CD4-positive, alpha-beta T cell (primary cell): ENCODE measurements at places on chromosomes 7 and 10. TPM values are rescaled to one million over a fixed set of nuclear protein-coding genes. Genes with fewer than 3 reads are reported as not detected.

- no peak overlapping the region for H3K4me3 ChIP-seq
- no peaks in the 10 kb centered on the region for H3K36me3 ChIP-seq
- no peak for DNase-seq
- H3K27me3 ChIP-seq: no peaks in the 10 kb centered on the region
- no peaks in the 10 kb centered on the region for H3K4me1 ChIP-seq
These were observed 217.1 kb upstream of the HGF start for GRCh38 chr7:81986723-81987470.

- no peaks in the 10 kb centered on the region for H3K36me3 ChIP-seq
- H3K4me3 ChIP-seq: peak overlapping the region; percentile 15
- no peaks in the 10 kb centered on the region for H3K27me3 ChIP-seq
- DNase-seq: no peak
- H3K4me1 ChIP-seq: peaks cover 47% of the 10 kb centered on the region
These were observed 19.1 kb upstream of the PCGF5 start for GRCh38 chr10:91201213-91201996.

GRCh38 chr10:61937631-61938351, 36.3 kb downstream of the ARID5B start:
- DNase-seq: no peak
- H3K4me1 ChIP-seq: peaks cover 40% of the 10 kb centered on the region
- no peaks in the 10 kb centered on the region for H3K27me3 ChIP-seq
- H3K36me3 ChIP-seq: peaks cover 13% of the 10 kb centered on the region
- H3K4me3 ChIP-seq: no peak overlapping the region

DNA sequence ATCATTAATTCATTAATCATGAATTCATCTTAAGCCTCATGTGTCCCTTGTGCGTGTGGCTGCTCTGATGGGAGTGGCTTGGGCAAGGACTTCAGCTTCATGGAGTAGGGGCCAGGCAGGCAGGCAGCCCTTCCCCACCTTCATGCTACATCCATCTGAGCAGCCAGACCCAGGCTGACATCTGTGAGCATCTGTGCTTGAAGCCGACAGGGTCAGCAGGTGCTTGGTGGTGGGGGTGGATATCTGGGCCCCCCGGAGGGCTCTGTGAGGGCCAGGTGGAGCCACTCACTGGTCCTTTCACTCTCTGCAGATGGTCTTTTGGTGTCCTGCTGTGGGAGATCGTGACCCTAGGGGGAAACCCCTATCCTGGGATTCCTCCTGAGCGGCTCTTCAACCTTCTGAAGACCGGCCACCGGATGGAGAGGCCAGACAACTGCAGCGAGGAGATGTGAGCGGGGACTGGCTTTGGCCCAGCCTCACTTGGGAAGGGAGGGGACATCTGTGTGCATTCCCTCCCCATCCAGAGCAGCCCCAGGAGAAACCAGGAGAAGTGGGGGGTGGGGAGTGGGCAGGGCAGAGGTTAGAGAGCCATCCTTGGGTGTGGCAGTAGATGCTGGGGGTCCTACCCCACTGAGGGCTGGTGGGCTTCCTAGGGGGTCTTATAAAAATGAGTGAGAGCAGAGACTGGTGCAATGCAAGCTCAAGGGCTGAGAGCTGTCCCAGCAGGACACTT, 14.7 kb upstream of the CSGALNACT2 start:
- H3K27me3 ChIP-seq: no peaks in the 10 kb centered on the region
- no peaks in the 10 kb centered on the region for H3K36me3 ChIP-seq
- H3K4me1 ChIP-seq: peaks cover 51% of the 10 kb centered on the region
- no peak overlapping the region for H3K27ac ChIP-seq

DNA sequence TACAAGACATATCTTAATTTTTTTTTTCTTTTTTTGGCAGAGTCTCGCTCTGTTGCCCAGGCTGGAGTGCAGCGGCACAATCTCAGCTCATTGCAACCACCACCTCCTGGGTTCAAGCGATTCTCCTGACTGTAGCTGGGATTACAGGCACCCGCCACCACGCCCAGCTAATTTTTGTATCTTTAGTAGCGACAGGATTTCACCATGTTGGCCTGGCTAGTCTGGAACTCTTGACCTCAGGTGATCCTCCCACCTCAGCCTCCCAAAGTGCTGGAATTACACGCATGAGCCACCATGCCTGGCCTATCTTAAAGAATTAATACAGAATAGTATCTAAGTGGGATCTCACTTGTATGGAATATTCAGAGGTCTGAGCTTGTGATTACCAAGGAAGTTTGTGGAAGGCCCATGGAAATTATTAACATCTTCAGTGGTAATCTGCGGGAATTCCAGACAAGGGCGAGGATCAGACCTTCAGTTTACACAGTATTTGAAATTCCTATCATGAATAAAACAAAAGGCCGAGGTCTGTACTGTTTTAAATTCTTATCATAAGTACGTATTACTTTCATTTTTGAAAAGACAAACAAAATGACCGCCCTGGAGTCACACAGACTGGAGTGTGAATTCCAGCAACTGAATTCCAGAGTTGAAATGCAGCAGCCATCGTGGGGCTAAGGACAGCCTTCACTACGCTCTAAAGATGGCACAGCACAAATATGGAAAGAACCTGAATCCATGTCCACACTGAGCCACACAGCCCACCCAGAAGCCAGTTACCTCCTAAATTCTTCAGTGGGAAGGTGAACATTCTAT, 16.7 kb downstream of the GPRIN2 start:
- H3K27ac ChIP-seq: no peak overlapping the region
- peaks cover 36% of the 10 kb centered on the region for H3K27me3 ChIP-seq

- H3K27me3 ChIP-seq: no peaks in the 10 kb centered on the region
- no peak for DNase-seq
- no peak overlapping the region for H3K27ac ChIP-seq
- no peak overlapping the region for H3K4me3 ChIP-seq
- H3K4me1 ChIP-seq: no peaks in the 10 kb centered on the region
These were observed 125.3 kb upstream of the CCDC6 start for GRCh38 chr10:60031664-60032063.

- no peak overlapping the region for H3K27ac ChIP-seq
- H3K36me3 ChIP-seq: no peaks in the 10 kb centered on the region
- H3K4me1 ChIP-seq: no peaks in the 10 kb centered on the region
- no peak overlapping the region for H3K4me3 ChIP-seq
- no peaks in the 10 kb centered on the region for H3K27me3 ChIP-seq
These were observed 49.0 kb upstream of the PCLO start for GRCh38 chr7:83211685-83212084.

DNA sequence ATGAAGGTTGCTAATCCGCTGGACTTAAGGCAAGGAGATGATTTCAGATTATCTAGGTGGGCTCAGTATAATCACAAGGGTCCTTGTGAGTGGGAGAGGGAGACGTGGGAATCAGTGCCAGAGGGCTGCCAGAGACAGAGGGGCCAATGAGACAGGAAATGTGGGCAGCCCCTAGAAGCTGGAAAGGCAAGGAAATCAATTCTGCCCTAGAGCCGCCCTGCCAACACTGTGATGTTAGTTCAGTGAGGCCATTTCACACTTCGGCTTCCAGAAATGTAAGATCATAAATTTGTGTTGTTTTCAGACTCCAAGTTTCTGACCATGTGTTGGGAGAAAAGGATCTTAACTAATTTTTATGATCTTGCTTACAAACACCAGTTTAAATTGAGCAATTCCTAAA, 3.6 kb upstream of the GPNMB start:
- H3K4me1 ChIP-seq: peaks cover 5% of the 10 kb centered on the region
- no peak overlapping the region for H3K27ac ChIP-seq
- H3K4me3 ChIP-seq: no peak overlapping the region
- H3K27me3 ChIP-seq: peaks cover 23% of the 10 kb centered on the region

- no peaks in the 10 kb centered on the region for H3K36me3 ChIP-seq
- no peak for DNase-seq
- H3K27ac ChIP-seq: no peak overlapping the region
- no peaks in the 10 kb centered on the region for H3K4me1 ChIP-seq
- no peak overlapping the region for H3K4me3 ChIP-seq
These were observed 92.4 kb downstream of the HYCC1 start for GRCh38 chr7:22921386-22922086.

GRCh38 chr7:31679574-31680305, 7.3 kb upstream of the PPP1R17 start:
- H3K27ac ChIP-seq: no peak overlapping the region
- no peak for DNase-seq
- no peaks in the 10 kb centered on the region for H3K36me3 ChIP-seq
- H3K4me3 ChIP-seq: no peak overlapping the region
- H3K4me1 ChIP-seq: no peaks in the 10 kb centered on the region

GRCh38 chr7:40843338-40843985, 708.7 kb downstream of the SUGCT start:
- no peaks in the 10 kb centered on the region for H3K4me1 ChIP-seq
- no peak overlapping the region for H3K4me3 ChIP-seq
- H3K27ac ChIP-seq: no peak overlapping the region
- DNase-seq: no peak
- no peaks in the 10 kb centered on the region for H3K27me3 ChIP-seq

DNA sequence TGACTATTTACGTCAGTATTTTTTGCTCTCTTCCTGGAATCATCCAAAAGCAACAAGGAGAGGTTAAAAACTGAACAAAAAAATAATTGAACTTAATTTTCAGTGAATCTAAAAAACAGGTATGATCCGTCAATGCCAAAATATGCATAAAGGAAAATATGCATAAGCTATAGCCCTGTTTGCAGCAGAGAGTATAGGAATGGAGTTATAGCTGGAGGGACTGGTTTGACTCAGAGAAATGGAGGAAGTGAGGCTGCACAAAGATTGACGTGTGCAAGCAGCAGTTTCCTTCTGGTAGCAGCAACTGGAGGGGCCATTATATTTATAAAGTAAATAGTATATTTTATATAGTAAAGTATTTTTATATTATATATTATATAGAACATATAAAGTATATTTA, 37.1 kb downstream of the GNG11 start:
- H3K36me3 ChIP-seq: no peaks in the 10 kb centered on the region
- no peaks in the 10 kb centered on the region for H3K27me3 ChIP-seq

- H3K4me1 ChIP-seq: no peaks in the 10 kb centered on the region
- DNase-seq: no peak
- H3K4me3 ChIP-seq: no peak overlapping the region
- no peak overlapping the region for H3K27ac ChIP-seq
- peaks cover 50% of the 10 kb centered on the region for H3K36me3 ChIP-seq
These were observed 10.2 kb downstream of the WDR11 start for GRCh38 chr10:120861178-120861855.

- no peak overlapping the region for H3K4me3 ChIP-seq
- H3K4me1 ChIP-seq: peaks cover 17% of the 10 kb centered on the region
- H3K27ac ChIP-seq: no peak overlapping the region
- H3K36me3 ChIP-seq: no peaks in the 10 kb centered on the region
- H3K27me3 ChIP-seq: no peaks in the 10 kb centered on the region
- DNase-seq: peak; percentile 89
These were observed 58.4 kb downstream of the DNAJC12 start for GRCh38 chr10:67779465-67780203.

DNA sequence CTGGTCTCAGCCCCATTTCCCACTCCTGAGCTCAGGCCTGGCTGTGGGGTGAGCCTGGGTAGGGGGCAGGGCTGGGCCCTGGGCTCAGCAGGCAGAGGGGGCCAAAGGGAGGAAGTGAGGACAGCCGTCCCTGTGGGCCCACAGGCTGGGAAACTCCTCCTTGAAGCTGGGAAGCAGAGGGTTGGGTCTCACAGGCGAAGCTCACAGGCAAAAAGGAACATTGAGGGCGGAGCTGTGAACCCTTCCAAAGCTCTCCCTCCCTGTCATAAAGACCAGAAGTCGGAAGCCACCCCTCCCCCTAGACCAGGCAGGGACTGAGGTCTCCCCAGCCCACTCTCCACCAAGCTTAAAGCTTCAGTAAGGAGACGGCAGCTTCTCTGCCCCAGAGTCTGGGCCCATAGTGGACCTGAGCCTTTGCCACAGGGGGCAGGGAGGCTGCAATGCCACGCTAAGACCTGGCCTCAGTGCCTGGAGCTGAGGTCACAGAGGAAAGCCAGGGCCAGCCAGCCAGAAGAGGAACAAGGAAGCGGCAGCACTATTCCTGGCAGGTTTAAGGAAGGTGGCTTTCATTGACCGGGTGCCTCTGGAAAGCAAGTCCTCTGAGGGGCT, 1.0 kb upstream of the KCP start:
- H3K27me3 ChIP-seq: peaks cover 37% of the 10 kb centered on the region
- H3K27ac ChIP-seq: no peak overlapping the region
- H3K4me1 ChIP-seq: peaks cover 13% of the 10 kb centered on the region
- H3K36me3 ChIP-seq: no peaks in the 10 kb centered on the region

DNA sequence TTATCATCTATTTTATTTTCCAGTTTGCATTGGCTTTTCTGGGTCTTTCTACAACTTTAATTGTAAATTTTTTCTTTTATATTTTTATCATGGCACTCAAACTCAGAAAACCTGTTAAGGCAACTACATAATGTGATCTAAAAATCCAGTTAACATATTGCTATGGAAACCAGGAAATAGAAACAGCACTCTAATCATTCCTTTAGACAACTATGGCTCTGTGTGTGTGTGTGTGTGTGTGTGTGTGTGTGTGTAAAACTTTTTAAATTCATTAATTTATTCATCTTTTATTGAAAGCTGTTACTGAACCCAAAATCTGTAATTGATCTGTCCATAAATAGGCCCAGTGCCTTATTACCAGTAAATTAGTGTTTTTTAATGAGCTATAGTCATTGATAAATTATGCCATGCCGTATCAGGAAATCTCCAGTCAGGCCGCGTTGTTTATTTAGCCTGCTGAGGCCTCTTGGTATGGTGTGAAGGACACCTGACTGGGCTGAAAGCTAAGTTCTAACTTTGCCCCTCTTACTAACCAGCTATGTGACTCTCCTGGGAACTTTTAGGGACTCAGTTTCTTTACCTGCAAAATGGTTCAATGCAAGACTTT, 1.5 kb upstream of the MET start:
- no peak overlapping the region for H3K27ac ChIP-seq
- H3K4me3 ChIP-seq: no peak overlapping the region
- DNase-seq: no peak
- peaks cover 24% of the 10 kb centered on the region for H3K27me3 ChIP-seq
- peaks cover 4% of the 10 kb centered on the region for H3K4me1 ChIP-seq

- H3K36me3 ChIP-seq: peaks cover 94% of the 10 kb centered on the region
- H3K4me3 ChIP-seq: no peak overlapping the region
- H3K27ac ChIP-seq: no peak overlapping the region
- H3K27me3 ChIP-seq: no peaks in the 10 kb centered on the region
- no peaks in the 10 kb centered on the region for H3K4me1 ChIP-seq
These were observed 65.3 kb downstream of the KMT2E start for GRCh38 chr7:105079348-105079747.

- peaks cover 19% of the 10 kb centered on the region for H3K4me1 ChIP-seq
- H3K4me3 ChIP-seq: no peak overlapping the region
- H3K36me3 ChIP-seq: no peaks in the 10 kb centered on the region
- DNase-seq: no peak
- H3K27ac ChIP-seq: no peak overlapping the region
These were observed 5.5 kb downstream of the NKX2-3 start for GRCh38 chr10:99537989-99538917.

C10orf71 gene
- total RNA-seq: not detected

ACBD7 gene
- total RNA-seq: 0.19 TPM

TBX20 gene
- not detected for total RNA-seq

SYPL1 gene
- 53.1 TPM for total RNA-seq
